ENCODE measurements at places on chromosomes 1 and 21.

DNA sequence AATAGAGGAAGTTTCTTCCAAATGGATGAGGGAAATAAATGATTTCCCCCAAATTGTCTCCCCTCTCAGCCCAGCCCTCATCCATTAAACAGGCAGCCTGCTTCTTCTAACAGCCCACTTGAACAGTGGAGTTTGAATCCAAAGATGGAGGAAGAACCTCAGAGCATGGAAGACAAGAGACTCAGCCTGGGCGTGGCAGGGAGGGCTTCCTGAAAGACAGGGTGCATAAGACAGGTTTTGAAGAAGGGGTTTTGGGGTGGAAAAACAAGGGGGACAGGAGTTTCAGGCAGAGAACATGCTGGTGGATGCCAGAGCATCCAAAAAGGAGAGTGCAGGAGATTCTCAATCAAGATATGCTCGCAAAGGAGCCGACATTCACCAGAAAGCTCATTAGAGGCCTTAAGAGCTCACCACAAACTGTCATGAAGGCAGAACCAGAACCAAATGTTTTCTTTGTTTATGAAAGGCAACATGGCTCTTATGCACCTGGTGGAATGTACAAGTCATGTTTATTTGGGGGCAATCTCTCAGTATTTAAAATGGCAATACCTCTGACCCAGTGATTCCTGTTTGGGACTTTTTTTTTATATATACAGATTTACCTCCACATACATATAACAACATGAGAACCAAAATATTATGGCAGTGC lies 26.5 kb upstream of the TSPEAR start:
- no peak for DNase-seq

- no peak for DNase-seq
Measured at GRCh38 chr1:92583821-92584760, 97.4 kb upstream of the GFI1 start.

DNA sequence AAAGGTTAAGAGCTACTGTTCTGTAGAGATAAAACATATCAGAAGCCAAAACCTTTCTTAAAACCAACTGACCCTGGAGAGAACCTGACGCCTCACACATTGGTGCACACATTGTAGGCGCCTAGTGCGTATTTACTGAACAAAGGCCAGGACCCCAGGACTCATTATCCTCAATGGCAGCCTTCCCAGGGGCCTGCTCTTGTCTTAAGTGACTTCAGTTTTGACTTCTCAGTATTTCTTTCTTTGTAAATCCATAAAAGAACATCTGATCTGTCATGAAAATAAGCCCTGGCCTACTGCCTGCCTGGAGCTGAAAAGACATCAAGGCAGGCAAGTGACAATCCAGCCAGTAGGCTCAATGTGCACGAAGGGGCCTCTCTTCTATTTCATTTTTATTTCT lies 27.6 kb downstream of the ABCA4 start:
- DNase-seq, result no peak

DNA sequence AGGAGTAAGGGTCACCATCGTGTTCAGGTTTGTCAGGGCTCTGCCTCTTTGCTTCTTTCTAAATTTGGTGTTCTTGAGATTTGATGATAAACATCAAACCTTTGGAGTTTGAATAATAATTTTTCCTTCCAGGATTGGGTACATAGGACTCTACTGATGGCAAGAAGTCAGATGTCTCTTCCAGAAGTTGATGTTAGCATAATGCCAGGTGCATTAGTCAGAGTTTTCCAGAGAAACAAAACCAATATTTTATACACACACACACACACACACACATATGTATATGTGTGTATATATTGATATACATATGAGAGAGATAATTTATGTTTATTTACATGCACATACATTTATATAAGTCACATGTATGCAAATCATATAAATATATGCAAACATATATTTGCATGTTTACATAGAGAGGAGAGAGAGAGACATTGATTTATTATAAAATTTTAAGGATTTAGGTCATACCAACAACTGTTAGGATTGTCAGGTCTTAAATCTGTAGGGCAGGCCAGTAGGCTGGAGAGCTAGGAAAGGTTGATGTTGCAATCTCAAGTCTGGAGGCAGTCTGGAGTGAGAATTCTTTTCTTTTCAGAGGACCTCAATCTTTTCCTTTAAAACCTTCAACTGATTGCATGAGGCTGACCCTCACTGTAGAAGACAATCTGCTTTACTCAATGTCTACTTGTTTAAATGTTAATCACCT lies 199.2 kb downstream of the HLX start:
- no peak for DNase-seq

DNA sequence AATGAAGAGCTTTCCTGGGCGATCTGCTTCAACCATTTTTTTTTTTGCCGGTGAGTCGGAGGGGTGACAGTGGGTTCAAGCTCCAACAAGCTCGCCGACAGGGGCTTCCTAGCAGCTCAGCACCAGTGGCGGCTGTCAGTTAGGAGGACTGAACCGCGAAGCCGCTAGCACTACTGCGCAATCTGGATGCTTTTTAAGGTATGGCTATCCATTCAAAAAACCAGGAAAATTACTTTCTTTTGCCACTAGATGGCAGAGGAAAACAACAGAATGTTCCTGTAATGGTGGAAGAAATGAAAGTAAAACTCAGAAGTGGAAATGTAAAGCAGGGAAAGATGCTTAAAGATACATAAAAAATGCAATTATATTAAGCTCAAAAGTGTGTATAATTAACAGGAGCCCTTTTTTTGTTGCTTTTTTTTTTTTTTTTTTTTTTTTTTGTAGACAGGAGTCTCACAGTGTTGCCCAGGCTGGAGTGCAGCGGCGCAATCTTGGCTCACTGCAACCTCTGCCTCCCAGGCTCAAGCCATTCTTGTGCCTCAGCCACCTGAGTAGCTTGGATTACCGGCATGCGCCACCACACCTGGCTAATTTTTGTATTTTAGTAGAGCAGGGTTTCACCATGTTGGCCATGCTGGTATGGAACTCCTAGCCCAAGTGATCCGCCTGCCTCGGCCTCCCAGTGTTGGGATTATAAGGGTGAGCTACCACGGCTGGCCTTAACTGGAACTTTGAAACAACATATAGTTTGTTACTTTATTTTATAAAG lies 8.5 kb downstream of the KYAT3 start:
- DNase-seq, result no peak

DNA sequence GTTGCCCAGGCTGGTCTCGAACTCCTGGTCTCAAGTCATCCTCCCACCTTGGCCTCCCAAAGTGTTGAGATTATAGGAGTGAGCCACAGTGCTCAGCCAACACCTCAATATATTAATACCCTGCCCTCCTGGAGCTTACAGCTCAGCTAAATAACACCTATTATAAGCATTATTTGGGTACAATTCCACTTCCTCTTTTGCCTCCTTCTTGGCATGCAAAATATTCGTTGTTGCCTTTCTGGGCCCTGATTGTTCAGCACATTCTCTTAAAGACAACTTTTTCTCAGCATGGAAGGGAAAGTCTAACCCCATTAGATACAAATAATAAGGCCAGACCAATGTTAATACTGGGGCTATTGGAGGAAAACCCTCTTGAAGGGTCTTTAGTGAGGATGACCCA lies 2.8 kb downstream of the PAQR7 start:
- no peak for DNase-seq

GRCh38 chr1:170929835-170930554 lies 5.3 kb upstream of the MROH9 start:
- no peak for DNase-seq

- DNase-seq, result no peak
Measured at GRCh38 chr1:62012095-62012494, 182.6 kb upstream of the L1TD1 start.

DNA sequence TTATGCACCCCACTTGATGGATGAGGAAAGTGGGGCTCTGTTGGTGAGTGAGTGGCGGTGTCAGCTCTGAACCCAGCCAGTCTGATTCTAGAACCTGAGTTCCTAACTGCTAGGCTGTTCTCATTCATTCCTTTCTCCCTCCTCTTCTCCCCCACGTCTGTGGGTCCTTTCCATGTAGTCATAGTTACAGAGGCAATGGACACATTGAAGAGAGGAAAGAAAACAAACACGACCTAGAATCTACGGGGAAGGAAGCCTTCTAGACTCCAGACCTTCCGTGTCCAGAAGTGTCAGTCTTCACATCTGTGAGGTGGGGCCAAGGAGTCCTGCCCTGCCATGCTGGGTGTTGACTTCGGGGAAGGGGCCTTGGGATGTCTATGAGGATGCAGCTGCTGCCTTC lies 115.8 kb upstream of the WNT4 start:
- no peak for DNase-seq

- no peak for DNase-seq
Measured at GRCh38 chr1:206696812-206697585, 12.3 kb downstream of the MAPKAPK2 start.
